Activated T-helper 1 cell treated with anti-CD3 and anti-CD28 coated beads, Interleukin-12 subunit alpha, Interleukin-12 subunit beta, Interleukin-2, Interleukin-4 antibody, amounts not matched to agents 30 ng/mL and 10 ng/mL and 1 ng/mL, durations not matched to agents 14 hours and 24 hours and 36 hours (primary cell): ENCODE measurements at places on chromosomes 2 and 18.

GRCh38 chr2:172207911-172208310, 105.2 kb upstream of the DLX2 start:
- no peak for DNase-seq

DNA sequence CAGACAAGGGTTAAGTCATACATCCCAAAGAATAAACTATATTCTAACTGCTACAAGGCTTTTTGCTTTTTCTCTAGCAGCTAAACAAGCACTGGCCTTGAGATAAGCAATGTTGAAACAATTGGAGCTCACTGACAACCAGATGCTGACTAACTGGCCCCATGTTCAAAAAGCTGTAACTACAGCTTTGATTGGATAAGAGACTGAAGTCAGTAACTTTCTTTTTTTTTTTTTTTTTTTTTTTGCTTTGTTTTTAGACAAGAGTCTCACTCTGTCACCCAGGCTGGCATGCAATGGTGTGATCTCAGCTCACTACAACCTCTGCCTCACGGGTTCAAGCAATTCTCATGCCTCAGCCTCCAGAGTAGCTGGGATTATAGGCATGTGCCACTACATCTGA, 45.4 kb upstream of the TMEM163 start:
- DNase-seq, result no peak

GRCh38 chr2:128776461-128777195, 458.0 kb upstream of the HS6ST1 start:
- DNase-seq, result no peak

GRCh38 chr2:237083026-237083425, 2.7 kb upstream of the COPS8 start:
- DNase-seq, result no peak

DNA sequence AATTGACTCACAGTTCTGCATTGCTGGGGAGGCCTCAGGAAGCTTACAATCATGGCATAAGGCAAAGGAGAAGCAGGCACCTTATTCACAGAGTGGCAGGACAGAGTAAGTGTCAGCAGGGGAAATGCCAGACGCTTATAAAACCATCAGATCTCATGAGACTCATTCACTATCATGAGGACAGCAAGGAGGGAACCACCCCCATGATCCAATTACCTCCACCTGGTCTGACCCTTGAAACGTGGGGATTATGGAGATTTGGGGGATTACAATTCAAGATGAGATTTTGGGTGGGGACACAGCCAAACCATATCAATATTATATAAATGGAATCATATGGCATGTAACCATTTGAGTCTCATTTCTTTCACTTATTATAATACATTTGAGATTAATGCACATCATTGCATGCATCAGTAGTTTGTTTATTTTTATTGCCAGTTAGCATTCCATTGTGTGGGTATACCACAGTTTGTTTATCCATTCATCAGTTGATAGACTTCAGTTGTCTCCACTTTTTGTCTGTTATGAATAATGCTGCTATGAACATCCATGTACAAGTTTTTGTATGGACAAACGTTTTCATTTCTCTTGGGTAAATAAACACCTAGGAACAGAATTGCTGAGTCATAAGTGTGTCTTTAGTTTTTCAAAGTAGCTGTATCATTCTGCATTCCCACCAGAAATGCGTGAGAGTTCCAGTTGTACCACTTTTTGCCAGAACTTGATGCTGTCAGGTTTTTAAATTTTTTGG, 5.8 kb upstream of the SRBD1 start:
- no peak for DNase-seq

DNA sequence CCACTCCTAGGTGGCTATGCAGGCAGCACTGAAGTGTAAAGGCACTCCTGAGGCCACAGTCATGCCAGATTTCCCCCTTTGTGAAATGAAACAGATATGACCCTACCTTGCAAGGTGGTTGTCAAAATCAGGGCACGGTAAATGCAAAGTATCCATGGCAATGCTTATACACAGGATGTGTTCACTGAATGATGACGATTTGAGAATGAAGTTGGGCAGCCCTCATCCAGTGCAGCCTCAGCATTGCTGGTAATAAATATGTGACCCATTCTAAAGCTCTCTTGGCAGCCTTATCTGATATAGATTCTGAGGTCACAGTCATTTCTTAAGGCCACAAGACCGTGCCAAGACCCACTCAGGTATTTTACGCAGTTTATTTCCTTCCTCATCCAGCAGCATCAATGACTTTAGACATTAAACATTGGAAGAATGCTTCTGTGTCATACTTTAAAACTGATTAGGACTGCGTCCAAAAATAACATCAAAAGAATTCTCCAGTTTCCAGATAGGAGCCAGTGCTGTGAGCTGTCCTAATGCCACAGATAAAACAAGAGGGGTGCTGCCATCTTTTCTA, 125.5 kb upstream of the SERTAD2 start:
- no peak for DNase-seq

- no peak for DNase-seq
Measured at GRCh38 chr2:132538331-132538855, 121.8 kb downstream of the GPR39 start.

GRCh38 chr18:50428531-50429206, 53.8 kb downstream of the SKA1 start:
- DNase-seq, result no peak

DNA sequence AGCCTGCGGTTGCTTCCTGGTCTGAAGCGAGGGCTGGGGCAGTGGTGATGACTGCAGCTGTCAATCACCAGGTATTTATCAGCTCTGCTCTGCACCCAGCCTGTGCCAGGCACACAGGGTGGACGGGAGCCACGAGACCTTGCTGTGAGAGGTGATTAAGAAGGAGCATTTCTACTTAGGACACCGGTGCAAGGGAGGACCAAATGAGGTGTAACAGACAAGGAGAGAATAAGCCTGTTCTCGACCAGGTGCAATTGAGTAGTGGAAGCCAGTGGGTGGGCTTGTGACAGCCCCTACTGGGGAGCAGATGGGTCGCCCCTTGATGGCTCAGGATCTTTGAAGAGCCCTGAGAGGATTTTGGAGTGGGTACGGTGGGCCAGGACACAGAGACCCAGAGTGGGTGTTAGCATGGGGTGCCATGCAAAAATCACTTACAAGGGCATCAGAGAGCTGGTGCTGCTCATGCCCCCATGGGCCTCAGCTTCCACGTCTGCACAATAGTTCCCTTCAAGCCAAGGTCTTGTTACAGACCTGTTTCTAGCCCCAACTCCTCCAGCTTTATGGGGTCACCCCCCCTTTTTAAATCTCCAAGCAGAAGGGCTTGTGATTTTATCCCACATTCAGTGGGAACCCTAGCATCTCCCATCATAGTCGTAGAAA, 24.6 kb downstream of the GPR55 start:
- DNase-seq, result no peak

DNA sequence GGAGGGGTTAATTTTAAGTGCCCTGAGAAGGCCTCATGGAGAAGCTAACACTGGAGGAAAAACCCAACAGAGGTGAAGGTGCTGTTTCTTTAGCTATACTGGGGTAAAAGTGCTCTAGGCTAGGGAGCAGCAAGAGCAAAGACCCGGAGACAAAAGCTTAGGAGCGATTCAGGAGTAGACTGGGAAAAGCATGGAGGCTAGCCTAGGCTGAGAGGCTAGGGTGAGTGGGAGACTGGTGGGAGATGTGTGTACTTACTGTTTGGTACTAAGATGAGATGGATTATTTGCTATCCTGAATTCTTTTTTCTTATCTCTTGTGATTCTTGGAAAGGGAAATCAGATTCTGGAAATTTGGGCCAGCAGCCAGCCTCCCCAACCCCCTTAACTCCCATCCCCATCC, 2.0 kb downstream of the GIGYF2 start:
- no peak for DNase-seq

- DNase-seq, result peak; percentile 68
Measured at GRCh38 chr2:85539361-85540132, 579 bp downstream of the MAT2A start.

DNA sequence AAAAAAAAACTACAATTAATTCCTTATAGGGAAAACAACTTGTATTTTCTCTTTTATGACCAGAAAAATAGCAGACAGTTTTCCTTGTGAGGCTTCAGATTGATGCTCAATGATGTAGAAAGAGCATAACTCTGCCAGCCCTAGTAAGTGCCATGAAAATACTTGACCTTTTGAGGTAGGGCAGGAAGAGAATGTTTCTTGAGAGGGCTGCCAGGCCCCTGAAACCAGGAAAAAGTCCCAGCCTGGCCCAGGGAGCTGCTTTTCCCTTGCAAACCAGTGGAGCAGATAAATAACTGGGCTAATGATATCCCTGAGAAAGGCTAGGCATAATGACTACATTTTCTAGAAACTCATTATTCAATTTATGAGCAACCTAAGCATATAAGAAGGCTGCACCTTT, 126.8 kb downstream of the SLC8A1 start:
- DNase-seq, result no peak

DNA sequence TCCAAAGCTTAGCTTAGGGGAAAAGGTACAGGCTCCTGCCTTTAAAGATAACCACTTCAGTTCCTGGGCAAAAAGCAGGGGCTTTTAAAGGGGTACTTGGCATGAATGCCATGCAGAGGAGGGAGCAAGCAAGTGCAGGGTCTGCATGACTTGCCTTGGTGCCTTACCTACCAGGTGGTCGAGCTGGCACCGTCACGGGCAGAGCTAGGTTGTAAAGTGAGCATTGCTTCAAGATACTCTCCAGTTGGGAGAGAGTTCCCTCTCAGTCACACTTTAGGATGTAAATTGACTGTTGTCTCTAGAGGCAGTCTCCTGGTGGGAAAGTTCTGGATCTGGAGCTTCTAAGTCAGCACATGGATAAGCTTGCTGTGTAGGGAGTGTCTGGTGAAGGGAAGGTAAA, 58.6 kb upstream of the MCFD2 start:
- no peak for DNase-seq

GRCh38 chr2:46347648-46348280, 50.6 kb downstream of the EPAS1 start:
- DNase-seq, result no peak

DNA sequence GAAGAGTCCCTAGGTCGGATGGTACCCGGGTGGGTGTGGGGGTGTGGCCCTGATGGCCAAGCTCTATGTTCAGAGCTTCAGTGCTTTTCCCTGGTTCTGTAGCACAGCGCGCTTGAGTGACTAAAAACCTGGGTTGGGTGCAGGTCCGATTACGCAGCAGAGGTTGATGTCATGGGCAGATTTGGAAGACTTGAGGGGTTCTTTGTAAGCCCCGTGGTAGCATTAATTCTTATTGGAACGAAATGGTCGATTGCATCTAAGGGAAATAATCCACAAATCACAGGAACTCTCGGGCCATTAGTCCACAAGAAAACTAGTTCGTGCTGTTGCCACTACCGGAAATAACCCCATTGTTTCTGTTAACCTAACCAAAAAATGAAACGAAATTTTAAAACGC, 9.0 kb downstream of the HOXD8 start:
- DNase-seq, result no peak

DNA sequence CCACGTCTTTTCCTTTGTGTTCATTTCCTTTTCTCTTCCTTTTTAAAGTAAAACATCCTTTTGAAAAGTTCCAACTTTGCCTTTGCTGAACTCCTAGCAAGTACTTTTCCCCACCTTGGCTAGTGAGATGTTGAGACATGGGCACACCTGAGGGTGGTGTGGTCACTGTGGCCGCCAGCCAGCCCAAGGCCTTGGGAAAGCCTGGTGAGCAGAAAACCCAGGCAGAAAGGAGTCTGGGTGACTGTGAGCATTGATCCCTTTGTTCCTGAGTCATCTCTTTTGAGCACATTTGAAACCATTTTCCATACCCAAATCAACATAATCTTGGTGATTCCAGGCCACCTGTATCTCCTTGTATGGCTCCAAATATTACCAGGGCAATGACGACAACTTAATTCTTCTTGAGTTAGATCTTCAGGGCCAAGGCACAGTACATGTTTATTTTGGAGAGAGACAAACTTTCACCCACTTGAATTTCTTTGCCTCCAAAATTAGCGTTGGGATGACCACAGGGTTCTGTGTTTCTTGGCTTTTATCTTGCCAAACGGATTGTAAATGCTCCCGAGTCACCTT, 14.5 kb downstream of the EPAS1 start:
- no peak for DNase-seq

GRCh38 chr18:71168557-71169145, 879.8 kb downstream of the SOCS6 start:
- DNase-seq, result no peak

GRCh38 chr18:59142274-59142673, 2.6 kb downstream of the SEC11C start:
- no peak for DNase-seq

GRCh38 chr18:48874233-48874632, 76.5 kb downstream of the SMAD7 start:
- no peak for DNase-seq

DNA sequence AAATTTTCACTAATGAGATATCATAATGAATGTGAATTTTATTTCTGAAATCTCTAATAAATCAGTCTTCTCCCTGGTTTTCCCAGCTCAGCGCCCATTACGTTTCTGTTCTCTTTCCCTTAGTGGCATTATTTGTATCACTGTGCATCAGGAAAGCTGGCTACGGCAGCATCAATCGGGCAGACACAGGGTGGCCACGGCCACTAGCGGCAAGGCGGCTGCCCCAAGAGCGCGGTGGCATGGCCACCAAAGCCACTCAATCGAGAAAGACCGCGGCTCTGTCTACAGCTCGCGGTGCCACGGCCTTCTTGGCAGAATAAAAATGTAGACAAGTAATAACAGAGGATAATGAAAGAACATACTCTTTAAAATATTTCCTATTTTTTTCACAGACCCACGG, 168.0 kb downstream of the RPIA start:
- no peak for DNase-seq

DNA sequence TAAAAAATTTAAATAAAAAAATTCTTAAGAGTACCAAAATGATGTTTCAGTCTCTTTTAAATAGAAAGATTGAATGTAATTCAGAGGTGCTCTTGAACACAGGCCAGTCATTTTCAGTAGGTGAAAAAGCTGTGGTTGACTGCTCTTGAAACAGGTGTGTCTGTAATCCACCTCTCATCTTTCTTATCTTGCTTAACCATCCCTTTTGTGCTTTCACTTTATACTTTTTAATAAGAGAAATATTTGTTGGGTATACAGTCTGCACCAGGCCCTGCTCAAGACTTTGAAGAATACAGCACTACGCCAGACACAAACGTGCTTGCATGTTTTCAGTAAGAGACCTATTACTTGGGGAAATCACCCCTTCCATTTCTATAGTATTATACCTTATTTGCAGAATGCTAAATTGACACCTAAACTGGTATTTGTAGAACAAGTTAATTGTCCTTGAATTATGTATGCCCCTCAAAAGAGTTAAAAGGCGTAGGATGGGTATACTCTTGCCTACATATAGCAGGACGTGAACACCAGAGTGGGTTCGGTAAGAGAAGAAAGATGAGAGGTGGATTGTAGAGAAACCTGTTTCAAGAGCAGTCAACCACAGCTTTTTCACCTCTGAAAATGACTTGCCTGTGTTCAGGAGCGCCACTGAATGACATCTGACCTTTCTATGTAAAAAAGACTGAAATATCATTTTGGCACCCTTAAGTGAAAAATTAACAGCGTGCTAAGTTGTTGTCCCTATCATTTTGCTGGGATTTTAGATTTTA, 4.0 kb upstream of the RTN4 start:
- no peak for DNase-seq

GRCh38 chr2:59956981-59957380, 596.5 kb downstream of the BCL11A start:
- DNase-seq, result no peak
